Left lobe of liver (tissue), 2 donors: ENCODE measurements at places on chromosomes 11 and 22. TPM values are rescaled to one million over a fixed set of nuclear protein-coding genes. Genes with fewer than 3 reads are reported as not detected.

The DENND6B gene
- total RNA-seq = 1.8 TPM

The INPP5J gene
- total RNA-seq = 0.25 TPM

The STK33 gene
- total RNA-seq = 0.40 TPM

The MARK2 gene
- 13.0 TPM for total RNA-seq

The OR51D1 gene
- total RNA-seq = not detected

The UNC93B1 gene
- 18.9 TPM for total RNA-seq

The IGLL5 gene
- 1.2 TPM for total RNA-seq

The OR4A47 gene
- not detected for total RNA-seq

The EFCAB6 gene
- total RNA-seq = 0.45 TPM

The MLC1 gene
- not detected for total RNA-seq

The SHANK2 gene
- 33.8 TPM for total RNA-seq

The DERL3 gene
- total RNA-seq = 4.7 TPM

The DGCR6 gene
- 4.2 TPM for total RNA-seq

The TMEM134 gene
- 38.9 TPM for total RNA-seq

The OR52D1 gene
- total RNA-seq = not detected

The ZNF70 gene
- 0.96 TPM for total RNA-seq

The RASL10A gene
- 1.0 TPM for total RNA-seq

The LSP1 gene
- total RNA-seq = 3.6 TPM

The BDNF gene
- 0.05 TPM for total RNA-seq

The POU2AF2 gene
- total RNA-seq = not detected

The P4HA3 gene
- 0.23 TPM for total RNA-seq

The PGGHG gene
- 37.0 TPM for total RNA-seq
